Fibroblast of the aortic adventitia (primary cell): ENCODE measurements at places on chromosomes 5 and 9. TPM values are rescaled to one million over a fixed set of nuclear protein-coding genes. Genes with fewer than 3 reads are reported as not detected.

The TPM2 gene
- 484 and 2,099 TPM in 2 replicates for total RNA-seq

The IL4 gene
- 0.36 TPM in 1 of 2 replicates, not detected in the other for total RNA-seq

The ESM1 gene
- total RNA-seq, result 1.1 and 19.6 TPM in 2 replicates

The ZNF883 gene
- total RNA-seq, result 4.3 and 4.4 TPM in 2 replicates

The LCN12 gene
- total RNA-seq, result not detected in 2 replicates

The PHF24 gene
- total RNA-seq, result under 0.01 and 0.16 TPM in 2 replicates

The PRRT1B gene
- total RNA-seq, result not detected in 2 replicates

The SPATA31D4 gene
- total RNA-seq, result not detected in 2 replicates

The PDGFRB gene
- 111 and 180 TPM in 2 replicates for total RNA-seq

The PAEP gene
- not detected in 2 replicates for total RNA-seq

The AMBP gene
- total RNA-seq, result 0.27 TPM in 1 of 2 replicates, not detected in the other

The DOK3 gene
- total RNA-seq, result 0.99 and 1.3 TPM in 2 replicates

The LHX6 gene
- total RNA-seq, result not detected in 2 replicates

The FCN2 gene
- not detected in 2 replicates for total RNA-seq

The ZDHHC11B gene
- total RNA-seq, result under 0.01 and 0.74 TPM in 2 replicates

The ADAM19 gene
- total RNA-seq, result 11.2 and 15.5 TPM in 2 replicates

The PCDHA3 gene
- total RNA-seq, result 0.27 and 0.49 TPM in 2 replicates

The PDE6A gene
- total RNA-seq, result not detected in 2 replicates

The APBA1 gene
- 2.7 and 12.4 TPM in 2 replicates for total RNA-seq

The UTP15 gene
- total RNA-seq, result 31.2 and 33.2 TPM in 2 replicates

The PCDHGA1 gene
- total RNA-seq, result 0.90 and 1.4 TPM in 2 replicates

The TJP2 gene
- 61.7 and 105 TPM in 2 replicates for total RNA-seq

The NTRK2 gene
- 3.3 and 9.7 TPM in 2 replicates for total RNA-seq

The HTR1A gene
- not detected in 2 replicates for total RNA-seq

The OGN gene
- total RNA-seq, result 140 and 166 TPM in 2 replicates

The ZFR gene
- 61.2 and 118 TPM in 2 replicates for total RNA-seq

The TEK gene
- total RNA-seq, result 1.7 and 3.8 TPM in 2 replicates

The CER1 gene
- total RNA-seq, result not detected in 2 replicates

The CDC25C gene
- 0.16 and 8.9 TPM in 2 replicates for total RNA-seq

The DAB2 gene
- 217 and 1,070 TPM in 2 replicates for total RNA-seq

The GRXCR2 gene
- total RNA-seq, result 0.09 TPM in 1 of 2 replicates, not detected in the other
